ENCODE measurements at places on chromosomes 3 and 15. TPM values are rescaled to one million over a fixed set of nuclear protein-coding genes. Genes with fewer than 3 reads are reported as not detected.

GRCh38 chr3:67901681-67902080 lies 247.3 kb upstream of the SUCLG2 start:
- H3K4me3 ChIP-seq, result no peak overlapping the region
- H3K4me1 ChIP-seq, result no peaks in the 10 kb centered on the region
- H3K27me3 ChIP-seq, result no peaks in the 10 kb centered on the region
- H3K36me3 ChIP-seq, result no peaks in the 10 kb centered on the region
- no peak overlapping the region for H3K27ac ChIP-seq

Gene TNIK
- 17.6 TPM for total RNA-seq

Gene LIPH
- 213 TPM for total RNA-seq

- H3K27me3 ChIP-seq, result no peaks in the 10 kb centered on the region
- no peaks in the 10 kb centered on the region for H3K4me1 ChIP-seq
- H3K4me3 ChIP-seq, result no peak overlapping the region
- no peak for DNase-seq
Observed at GRCh38 chr3:175238801-175239200, 379.7 kb downstream of the NAALADL2 start.

Gene CASR
- 2.3 TPM for total RNA-seq

DNA sequence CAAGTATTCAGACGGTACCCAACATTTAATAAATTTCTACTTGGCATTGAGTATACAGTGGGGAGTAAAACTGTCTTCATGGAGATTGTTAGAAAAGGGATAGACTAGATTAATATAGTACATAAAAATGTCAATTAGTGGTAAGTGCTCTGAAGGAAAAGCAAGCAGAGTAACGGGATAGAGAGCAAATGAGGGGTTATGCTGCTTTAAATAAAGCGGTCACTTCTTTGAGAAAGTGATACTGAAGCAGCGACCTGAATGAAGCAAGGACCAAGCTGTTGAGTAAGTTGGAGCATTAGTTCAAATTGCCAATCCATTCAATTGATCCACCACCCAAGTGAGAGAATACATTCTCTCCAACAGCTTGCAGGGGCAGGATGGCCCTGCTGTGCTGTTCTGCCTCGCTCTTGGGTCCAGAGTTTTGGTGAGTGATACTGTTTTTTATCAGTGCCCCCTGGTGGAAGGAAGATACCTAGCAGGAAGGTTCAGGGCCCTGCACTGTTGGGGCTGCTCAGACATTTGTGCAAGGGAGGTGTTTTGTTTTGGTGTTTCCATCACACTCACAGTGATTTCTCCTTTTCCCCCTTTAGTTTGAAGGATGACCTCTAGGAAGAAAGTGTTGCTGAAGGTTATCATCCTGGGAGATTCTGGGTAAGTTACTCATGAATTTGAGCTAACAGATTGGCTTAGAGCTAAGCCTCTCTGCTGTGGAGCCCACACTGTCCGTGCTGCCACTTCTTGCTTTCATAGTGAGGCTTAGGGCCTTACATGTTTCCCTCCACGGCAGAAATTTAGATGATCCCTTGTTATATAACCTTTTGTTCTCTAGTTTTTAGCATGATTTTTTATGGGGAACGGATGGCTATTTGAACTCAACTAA lies 69.0 kb downstream of the RAB7A start:
- H3K27me3 ChIP-seq, result no peaks in the 10 kb centered on the region
- peak; percentile 79 for DNase-seq
